ENCODE measurements at places on chromosomes 4 and X.

GRCh38 chr4:38614231-38614630 is 49.8 kb upstream of the KLF3 start:
- DNase-seq = no peak

- no peak for DNase-seq
Measured at GRCh38 chr4:146191766-146192458, 16.4 kb downstream of the LSM6 start.

- no peak for DNase-seq
Measured at GRCh38 chr4:18105030-18106011, 83.8 kb upstream of the LCORL start.

- no peak for DNase-seq
Measured at GRCh38 chrX:118729042-118729652, 1.7 kb downstream of the IL13RA1 start.

GRCh38 chrX:16848541-16848940 is 21.6 kb downstream of the RBBP7 start:
- no peak for DNase-seq

GRCh38 chr4:78137532-78137931 is 80.4 kb downstream of the FRAS1 start:
- DNase-seq = no peak

DNA sequence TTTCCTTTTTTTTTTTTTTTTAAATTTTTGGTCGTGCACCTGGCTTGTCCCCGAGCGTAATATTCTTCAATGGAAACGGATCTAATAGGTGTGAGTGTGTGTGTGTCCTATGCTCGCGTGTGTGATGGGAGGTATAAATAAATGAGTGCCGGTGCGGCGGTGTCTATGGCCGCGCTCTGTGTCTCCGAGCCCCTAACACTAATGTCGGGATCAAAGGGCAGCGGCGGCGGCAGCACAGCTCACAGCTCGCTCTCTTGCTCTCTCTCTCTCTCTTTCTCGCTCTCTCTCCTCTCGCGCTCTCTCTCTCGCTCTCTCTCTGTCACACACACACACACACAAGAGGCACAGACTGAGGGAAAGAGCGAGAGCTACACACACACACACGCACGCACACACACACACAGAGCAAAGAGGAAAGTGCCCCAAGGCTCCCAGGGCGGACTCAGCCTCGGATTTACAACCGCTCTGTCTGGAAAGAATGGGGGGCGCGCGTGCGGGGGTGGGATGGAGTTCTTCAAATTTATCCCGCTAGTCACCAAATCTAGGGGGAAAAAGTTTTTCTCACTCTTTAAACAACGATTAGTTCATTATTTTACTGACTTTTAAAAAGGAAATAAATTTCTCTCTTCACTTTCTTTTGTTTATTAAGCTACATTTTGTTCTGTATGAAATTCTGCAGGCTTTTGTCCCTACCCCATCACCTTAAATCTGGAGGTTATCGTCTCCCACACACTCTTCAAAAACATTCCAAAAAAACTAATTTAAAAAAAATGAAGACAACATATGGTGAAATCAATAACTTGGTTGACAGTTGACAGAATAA is at the start of gene ZNF827:
ZNF827 (minus strand) TSS at position 206 of the 823 bp plus-strand sequence. CDS start 416 bp downstream, outside the sequence.
- no peak for DNase-seq

DNA sequence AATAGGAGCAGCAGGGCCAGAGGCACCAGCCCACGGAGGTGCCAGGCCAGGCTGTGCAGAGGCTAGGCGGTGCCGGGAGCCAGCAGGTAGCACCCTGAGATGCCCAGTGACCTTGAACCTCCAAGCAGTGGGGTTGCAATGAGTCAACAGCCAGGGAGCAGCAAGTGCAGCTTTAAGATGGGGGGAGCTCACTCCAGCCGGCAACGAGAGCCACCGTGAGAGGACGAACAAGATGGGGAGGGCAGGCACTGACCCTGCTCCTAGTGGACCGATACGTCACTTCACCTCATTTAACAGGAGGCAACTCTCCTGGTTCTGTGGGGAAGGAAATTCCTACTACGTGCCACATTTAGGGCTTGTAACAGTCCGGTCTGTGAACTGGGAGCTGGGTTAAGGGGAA is 4.8 kb downstream of the LETM1 start:
- no peak for DNase-seq

GRCh38 chr4:76957004-76957738 is 7.6 kb downstream of the SEPTIN11 start:
- DNase-seq = no peak

GRCh38 chr4:7769396-7770223 is 170.1 kb downstream of the AFAP1 start:
- no peak for DNase-seq

GRCh38 chr4:117096886-117097285 is 11.5 kb upstream of the TRAM1L1 start:
- no peak for DNase-seq

DNA sequence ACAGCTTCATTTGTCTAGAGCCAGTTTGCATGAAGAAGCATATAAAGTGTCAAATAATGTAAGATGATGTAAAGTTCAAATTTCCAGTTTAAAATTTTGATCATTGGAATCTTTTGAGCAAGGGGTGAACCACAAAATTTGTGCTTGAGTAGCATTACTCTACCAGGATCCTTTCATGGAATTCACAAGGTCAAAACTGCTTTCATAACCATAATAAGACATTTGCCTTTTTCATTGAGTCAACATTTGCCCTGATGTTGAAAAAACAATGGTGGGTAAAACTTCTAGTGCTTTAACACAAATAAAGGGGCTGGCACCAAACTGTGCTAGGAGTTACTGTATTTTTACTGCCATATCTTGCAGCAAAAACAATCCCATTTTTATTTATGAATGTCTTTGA is 142.2 kb downstream of the GLRA3 start:
- DNase-seq = no peak
